Gastroesophageal sphincter (tissue), 4 donors: ENCODE measurements at places on chromosomes 6 and 20.

DNA sequence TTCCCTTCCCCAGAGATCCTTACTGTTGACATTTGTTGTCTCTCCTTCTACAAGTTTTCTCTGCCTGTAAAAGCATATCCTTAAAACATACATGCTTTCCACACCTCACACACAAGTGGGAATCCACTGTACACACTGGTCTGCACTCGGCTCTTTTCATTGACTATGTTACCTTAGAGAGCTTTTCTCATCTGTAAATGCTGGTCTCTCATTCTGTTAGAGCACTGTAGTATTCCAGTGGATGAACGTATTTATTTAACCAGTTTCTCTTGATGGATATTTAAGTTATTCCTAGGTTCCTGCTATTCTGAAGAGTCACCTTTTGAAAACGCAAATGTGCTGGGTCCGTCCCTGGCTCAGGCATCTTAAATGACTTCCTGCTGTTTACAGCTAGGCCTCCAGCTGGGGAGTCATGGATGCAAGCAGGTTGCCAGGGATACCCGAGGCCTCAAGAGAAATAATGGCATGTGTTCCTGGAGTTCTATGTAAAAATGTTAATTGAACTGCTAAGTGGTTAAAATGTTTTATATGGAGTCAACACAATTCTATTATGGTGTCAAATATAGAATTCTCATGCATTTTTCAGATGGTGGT, 61.1 kb upstream of the TGM3 start:
- ATAC-seq, result no peak
- no peaks in the 10 kb centered on the region for H3K36me3 ChIP-seq
- H3K27ac ChIP-seq, result no peak overlapping the region
- H3K27me3 ChIP-seq, result no peaks in the 10 kb centered on the region
- H3K4me1 ChIP-seq, result no peaks in the 10 kb centered on the region
- H3K4me3 ChIP-seq, result no peak overlapping the region

GRCh38 chr6:167977717-167978467, 19.6 kb upstream of the KIF25 start:
- peaks cover 8% of the 10 kb centered on the region for H3K27me3 ChIP-seq
- no peaks in the 10 kb centered on the region for H3K4me1 ChIP-seq
- H3K27ac ChIP-seq, result no peak overlapping the region
- H3K36me3 ChIP-seq, result no peaks in the 10 kb centered on the region

GRCh38 chr6:12001004-12001705, 11.0 kb upstream of the HIVEP1 start:
- H3K4me1 ChIP-seq, result no peaks in the 10 kb centered on the region
- ATAC-seq, result peak; percentile 93

GRCh38 chr20:45503403-45503802, 12.0 kb downstream of the SPINT3 start:
- no peaks in the 10 kb centered on the region for H3K36me3 ChIP-seq
- peaks cover 39% of the 10 kb centered on the region for H3K27me3 ChIP-seq
- H3K27ac ChIP-seq, result no peak overlapping the region
- H3K4me1 ChIP-seq, result no peaks in the 10 kb centered on the region
